ENCODE measurements at places on chromosomes 7 and 10.

DNA sequence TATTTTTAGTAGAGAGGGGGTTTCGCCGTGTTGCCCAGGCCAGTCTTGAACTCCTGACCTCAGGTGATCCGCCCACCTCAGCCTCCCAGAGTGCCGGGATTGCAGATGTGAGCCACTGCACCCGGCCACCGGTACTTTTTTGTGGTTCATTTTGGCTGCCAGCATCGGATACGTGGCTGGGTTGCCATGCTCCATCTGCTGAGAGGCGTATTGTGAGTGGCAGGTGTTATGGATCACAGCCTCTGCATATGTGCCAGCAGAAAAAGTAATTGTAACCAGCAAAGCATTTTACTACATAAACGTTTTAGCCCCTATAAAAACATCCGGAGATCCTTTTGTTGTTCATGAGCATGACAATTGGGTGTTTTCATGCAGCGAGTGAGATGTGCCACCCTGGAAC, 7.1 kb downstream of the FOXK1 start:
- DNase-seq, result no peak

DNA sequence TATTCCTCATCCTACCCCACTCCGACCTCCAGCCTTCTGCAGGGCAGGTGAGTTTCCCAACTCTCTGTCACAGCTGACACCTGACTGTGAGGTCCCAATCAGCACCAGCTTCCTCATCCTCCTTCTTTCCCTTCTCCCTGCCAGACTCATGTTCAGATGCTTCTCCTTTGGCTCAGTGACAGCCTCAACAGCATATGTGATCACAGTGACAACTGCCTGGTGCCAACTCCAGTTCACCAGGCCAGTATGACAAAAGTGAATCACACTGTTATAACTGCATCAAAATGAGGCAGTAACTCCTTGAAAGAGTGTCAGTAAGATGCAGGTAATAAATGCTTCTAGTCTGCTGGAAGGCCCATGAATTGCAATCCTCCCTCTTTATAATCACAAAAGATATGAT, 46.8 kb upstream of the NFE2L3 start:
- no peak for DNase-seq

DNA sequence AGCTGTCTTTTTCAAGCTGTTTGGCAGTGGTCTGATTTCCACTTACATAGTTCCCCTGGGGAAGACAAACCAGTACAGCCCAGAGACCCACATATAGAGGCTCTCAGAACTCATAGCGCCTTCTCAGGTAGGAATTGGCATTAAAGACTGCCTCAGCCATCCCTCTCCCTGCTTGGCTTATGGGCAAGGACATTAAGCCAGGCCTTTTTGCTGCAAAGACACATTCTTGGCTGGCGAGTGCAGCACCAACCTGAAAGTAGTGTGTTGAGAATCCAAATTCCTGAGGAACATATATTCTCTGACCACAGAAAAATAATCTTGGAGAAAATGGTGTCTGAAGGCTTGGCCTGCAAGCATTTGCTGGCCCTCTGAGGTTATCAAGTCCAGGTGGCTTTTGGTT, 39.2 kb upstream of the HPS1 start:
- no peak for DNase-seq

DNA sequence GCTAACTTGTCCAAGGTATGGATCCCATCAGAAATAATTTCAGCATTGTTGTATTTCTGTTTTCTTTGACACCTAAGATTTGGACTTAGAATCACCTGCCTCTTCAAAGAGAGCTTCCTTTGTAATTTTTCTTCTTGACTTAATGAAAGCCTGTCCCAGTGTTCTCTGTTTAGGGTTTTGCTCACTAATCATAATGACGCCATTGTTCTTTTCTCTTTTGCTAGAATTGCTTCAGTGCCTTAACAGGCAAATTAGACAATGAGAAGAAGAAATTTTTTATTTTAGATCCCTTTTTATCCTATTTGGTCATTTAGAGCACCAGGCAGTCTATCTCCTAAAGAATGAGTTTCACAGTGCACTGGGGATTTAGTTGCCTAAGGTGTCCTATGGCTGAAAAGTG, 128.5 kb downstream of the SND1 start:
- DNase-seq, result no peak

DNA sequence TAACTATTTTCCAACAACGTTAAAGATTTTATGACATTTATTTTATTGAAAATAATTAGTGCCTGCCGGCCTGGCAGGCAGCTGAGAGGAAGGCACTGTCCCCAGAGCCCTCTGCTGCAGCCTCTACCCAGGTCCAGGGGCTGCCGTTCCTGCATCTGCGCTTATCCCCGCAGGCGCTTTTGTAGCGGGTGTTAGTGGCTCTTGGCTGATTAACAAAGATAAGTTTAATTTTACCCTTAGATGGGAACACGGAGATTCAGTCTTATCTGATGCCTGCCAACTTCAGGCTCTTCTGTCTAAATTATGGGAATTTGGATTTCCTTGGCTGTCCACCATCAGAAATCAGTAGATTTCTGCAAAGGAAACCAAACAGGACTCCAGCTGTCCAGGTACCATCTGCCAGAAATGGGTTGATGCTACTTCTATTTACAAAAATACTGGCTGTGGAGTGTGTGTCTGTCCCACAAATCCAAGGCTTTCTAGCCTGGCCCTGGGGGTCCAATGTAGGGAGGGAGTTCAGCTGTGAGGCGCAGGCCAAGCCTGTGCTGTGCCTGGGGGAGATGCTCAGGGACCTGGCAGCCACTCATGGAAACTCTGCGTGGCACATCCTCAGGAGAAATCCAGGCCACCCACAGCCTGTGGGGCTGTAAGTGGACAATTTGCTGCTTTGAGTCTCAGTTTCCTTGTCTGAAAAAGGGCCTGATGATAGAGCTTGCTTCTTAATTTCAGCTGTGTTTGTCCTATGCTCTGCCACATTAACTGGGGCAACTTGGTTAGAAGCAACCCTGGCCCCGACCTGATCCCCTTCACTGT, 62.0 kb upstream of the IGFBP3 start:
- no peak for DNase-seq

DNA sequence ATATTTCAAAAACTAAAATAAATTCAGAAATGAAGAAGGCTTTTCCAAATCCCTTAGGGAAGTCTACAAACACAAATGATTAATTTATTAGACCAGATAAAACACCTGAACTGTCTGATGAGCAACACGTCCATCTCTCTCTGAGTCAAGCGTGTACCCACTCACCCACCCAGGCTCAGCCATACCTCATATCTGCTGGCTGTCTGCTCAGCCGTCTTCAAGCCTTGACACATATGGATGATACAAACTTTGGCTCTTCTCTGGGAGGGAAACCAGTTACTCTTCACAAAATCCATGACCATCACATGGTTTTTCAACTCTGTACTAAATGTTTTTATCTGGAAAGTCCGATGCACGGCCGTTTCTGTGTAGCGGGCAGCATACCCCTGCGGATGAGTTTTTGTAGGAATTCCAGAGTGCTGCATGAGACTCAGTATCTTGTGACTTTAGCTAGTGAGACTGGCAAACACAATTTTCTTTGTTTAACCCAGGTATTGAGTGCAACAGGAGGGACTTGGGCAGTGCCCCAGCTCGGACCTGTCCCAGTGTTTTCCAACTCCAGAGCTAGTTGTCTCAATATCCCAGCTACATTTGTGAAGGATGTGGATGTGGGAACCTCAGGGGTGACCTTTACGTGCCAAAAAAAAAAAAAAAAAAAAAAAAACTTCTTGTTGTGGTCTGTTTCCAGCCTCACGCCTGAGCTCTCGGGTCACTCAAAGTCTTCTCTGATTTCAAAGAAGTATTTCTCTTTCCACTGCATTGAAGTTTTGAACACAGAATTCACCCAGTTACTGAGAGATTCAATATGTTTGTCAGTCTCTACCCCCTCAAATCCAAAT, at the start of gene C10orf90:
Gene C10orf90, minus strand, starts transcription at position 638 of the 839 bp plus-strand sequence. Its CDS starts 213 bp downstream, at position 425.
- no peak for DNase-seq

- no peak for DNase-seq
These were observed 29.0 kb upstream of the MEOX2 start for GRCh38 chr7:15715435-15715834.

GRCh38 chr10:70699659-70700174, 27.4 kb downstream of the ADAMTS14 start:
- DNase-seq, result no peak

- no peak for DNase-seq
These were observed 201.7 kb upstream of the ADARB2 start for GRCh38 chr10:1939016-1939415.

DNA sequence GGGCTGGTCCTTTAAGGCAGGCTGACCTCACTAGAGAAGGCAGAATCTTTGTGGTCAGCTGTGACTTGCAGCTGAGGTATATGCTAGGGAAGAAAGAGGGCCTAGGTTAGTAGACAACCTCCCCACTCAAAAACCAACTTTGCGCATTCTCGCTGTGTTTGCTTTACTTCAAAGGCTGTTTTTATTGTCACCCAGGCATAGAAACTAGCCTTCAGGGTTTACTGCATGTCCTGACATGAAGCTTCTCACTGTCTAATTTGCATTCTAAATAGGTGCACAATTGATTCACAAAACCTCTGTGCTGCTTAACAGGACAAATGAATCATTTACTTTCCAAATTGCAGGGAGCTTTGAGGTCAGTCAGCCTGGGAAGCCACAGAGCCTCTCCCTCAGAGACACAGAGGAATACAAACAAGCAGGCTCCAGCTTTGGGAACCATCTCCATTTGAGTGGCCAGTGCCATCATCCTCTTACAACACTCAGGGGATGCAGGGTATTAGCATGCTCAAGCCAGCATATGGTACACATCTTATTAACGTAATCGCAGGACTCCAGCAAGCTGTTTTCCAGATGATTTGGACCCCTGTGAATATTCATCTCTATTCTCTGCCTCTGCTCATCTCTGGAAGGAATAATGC, 596.4 kb upstream of the GHITM start:
- no peak for DNase-seq

DNA sequence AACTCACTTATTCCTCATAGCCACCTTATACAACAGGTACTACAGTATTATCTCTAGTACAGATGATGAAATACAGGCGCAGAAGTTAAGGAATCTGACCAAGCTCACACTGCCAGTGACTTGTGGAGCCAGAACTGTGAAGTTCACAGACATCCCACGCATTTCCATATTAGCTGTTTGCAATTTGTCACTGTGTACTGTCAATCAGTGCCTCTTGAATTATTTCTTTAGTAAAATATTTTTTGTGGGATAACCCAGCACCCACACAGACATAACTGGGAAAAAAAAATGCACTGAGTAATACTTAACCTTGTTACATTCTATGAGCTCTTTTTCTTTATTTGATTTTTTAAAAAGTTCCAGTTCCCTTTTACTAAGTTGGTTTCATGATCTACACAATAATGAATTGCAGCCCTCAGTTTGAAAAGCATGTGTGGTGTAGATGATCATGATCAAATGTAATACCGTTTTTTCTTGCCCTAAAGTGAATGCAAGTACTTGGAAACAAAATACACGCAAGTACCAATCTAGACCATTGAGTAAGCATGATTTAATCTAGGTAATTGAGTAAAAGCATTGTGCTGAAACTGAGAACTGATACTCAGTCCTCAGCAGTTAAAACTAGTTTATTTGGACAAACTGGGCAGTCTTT, 14.1 kb downstream of the CUL1 start:
- no peak for DNase-seq

- no peak for DNase-seq
These were observed 573.0 kb upstream of the IGFBP3 start for GRCh38 chr7:46494028-46494427.

GRCh38 chr10:77670817-77671443, 33.3 kb upstream of the KCNMA1 start:
- no peak for DNase-seq

DNA sequence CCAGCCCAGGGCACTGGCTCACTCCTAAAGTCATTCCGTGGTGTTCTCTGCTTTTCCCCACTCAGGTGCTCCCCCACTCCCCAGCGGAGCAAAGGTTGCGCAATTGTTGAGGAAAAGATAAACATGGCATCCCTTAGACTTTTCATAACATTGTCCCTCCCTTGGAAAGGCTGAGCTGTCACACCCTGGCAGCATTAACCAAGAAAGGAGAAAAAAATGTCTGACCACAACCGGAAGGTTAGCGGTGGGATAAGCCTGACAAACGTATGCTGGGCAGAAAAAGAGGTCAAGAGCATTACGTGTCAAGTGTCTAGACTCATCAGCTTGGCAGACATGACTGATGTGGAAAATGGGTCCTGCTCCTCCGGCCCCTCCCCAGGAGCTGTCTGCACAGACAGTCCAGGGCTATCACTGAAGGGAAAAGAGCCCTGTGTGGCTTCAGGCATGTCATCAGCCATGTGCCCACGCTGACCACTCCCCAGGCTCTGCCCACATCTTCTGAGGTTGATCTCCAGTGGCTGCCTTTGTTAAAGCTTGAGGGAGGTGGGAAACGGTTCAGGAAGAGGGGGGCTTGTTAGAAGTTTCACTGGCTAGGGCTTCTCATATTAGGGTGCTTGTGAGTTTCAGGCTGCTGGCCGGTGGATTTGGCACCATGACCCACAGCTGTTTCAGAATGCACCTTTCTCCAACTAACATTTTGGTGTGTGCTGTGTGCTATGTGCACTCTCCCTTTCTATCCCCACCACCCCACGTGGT, 30.1 kb downstream of the BTBD16 start:
- no peak for DNase-seq

GRCh38 chr10:35006836-35007235, 83.3 kb downstream of the CUL2 start:
- no peak for DNase-seq

- DNase-seq, result no peak
These were observed 53.7 kb upstream of the MTPN start for GRCh38 chr7:136030867-136031318.

DNA sequence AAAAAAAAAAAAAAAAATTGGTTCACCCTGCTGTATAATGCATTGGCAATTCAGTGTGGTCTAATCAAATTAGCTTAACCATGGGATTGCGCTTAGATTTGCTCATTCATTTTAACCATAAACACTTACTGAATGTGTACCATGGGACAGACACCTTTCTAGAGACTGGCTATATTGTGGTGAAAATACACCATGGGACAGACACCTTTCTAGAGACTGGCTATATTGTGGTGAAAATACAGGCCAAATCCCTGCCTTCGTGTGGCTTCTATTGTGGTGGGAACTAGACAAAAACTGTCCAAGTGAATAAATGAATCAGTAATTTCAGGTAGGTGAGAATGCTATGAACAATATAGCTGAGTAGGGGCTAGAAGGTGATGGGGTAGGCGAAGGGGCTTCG, 10.2 kb upstream of the REPIN1 start:
- DNase-seq, result no peak

- DNase-seq, result no peak
These were observed 33.6 kb downstream of the C7orf25 start for GRCh38 chr7:42878303-42878702.

DNA sequence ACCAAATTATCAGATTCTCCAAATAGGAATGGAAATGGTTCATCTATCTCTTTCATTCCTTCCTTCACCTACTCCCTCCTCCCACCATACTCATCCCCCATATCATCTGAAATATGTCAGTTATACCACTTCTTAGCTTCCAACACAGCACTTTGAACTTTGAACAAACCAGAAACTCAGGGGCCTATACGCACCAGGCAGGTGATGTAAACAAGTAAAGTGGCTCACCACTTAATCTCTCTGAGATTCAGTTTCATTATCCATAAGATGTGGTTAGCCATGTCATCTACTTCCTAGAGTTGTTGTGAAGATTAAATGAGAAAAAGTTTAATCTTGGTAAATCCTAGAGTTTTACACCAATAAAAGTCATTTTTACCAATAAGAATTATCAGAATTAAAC, 65.9 kb upstream of the LRRN3 start:
- no peak for DNase-seq
